Stimulated activated CD8-positive, alpha-beta memory T cell treated with anti-CD3 and anti-CD28 coated beads, Interleukin-15, amount 100 ng/mL, for 48 hours (primary cell): ENCODE measurements at places on chromosomes 6 and 20.

DNA sequence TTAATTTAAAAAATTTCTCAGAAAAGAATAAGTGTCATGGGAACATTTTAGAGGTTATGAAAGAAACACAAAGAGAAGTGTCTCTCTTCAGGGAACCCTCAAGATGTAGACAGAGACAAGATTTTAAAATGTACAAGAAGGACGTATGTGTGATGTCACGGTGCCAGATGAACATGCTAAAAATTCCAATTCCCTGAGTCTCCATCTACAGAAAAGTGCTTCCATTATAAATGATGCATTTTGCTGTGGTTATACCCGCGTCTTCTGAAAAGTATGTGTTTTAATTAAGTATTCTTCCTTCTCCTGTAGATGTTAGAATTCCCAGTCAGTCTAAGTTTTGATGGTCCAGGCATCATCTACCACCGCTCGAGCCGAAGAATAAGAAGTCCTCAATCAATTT, 489.1 kb downstream of the PREX1 start:
- no peak for DNase-seq

- DNase-seq, result no peak
Observed at GRCh38 chr6:39369987-39370386, 47.5 kb upstream of the KCNK16 start.

- DNase-seq, result no peak
Observed at GRCh38 chr6:139490482-139490881, 116.0 kb upstream of the CITED2 start.

- no peak for DNase-seq
Observed at GRCh38 chr6:13159300-13159699, 169.0 kb downstream of the TBC1D7 start.

DNA sequence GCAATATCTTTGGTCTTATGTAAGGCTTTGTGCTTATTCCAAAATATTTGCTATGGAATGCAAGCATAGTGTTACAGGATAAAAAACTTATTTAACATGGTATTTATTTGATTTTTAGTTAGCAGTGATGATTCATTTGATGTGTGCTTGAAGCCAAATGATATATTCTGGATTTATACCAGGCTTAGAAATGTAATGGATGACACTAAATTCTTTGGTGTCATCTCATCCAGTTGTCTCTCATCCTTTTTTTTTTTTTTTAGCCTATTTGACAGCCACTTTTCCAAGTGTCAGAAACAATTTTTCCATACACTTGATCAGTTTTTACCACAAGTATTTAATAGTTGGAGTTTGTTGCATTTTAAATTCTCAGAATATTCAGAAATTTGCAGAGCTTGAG, 515.3 kb downstream of the CDKAL1 start:
- DNase-seq, result no peak

GRCh38 chr20:34049897-34050695, 56.4 kb downstream of the RALY start:
- DNase-seq, result no peak
